Suprapubic skin (tissue), 4 donors: ENCODE measurements at places on chromosomes 2 and 18.

DNA sequence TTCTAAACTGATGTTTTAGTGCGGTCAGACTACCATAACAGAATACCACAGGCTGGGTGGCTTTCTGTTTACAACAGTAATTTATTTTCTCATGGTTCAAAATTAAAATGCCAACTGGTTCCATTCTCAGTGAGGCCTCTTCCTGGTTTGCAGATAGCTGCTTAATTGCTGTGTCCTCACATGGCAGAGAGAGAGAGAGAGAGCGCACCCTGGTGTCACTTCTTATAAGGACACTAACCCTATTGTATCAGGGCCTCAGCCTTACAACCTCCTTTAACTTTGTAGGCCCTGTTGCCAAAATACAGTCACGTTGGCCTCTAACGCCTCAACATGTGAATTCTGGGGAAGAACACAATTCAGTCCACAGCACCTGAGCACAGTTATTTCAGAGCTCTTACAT is 37.5 kb upstream of the ZNF385B start:
- DNase-seq, result no peak

DNA sequence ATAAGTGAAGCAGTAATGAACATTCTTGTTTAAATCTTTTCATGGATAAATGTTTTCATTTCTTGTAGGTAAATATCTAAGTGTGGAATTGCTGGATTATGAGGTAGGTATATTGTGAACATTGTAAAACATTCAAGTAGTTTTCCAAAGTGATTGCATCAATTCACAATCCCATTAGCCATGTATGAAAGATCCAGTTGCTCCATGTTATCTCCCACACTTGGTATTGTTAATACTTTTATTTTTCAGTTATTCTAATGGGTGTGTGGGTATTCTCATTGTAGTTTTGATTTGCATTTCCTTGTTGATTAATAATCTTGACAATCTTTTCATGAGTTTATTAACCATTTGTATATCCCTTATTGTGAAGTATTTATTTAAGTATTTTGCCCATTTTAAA is 50.3 kb downstream of the MAIP1 start:
- no peak for DNase-seq

GRCh38 chr2:238461491-238461890 is 34.8 kb downstream of the ASB1 start:
- DNase-seq, result no peak

DNA sequence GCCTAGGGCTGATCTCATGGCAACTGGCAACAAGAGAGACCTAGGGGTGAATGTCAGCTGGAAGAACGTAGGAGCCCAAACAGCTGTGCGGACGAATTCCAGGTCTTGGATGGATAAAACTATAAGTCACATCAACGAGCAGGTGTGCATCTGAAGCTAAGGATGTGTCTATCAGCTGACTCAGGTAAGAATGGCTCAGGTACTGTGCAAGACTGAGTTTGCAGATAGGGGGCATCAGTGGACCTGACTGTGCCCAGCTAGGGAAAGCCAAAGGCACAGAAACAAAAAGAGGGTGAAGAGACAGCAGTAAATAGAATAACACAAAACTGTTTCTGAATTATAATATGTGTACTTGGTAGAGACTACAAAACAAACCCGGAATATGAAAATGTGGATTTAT is 357.3 kb downstream of the ZEB2 start:
- no peak for DNase-seq

DNA sequence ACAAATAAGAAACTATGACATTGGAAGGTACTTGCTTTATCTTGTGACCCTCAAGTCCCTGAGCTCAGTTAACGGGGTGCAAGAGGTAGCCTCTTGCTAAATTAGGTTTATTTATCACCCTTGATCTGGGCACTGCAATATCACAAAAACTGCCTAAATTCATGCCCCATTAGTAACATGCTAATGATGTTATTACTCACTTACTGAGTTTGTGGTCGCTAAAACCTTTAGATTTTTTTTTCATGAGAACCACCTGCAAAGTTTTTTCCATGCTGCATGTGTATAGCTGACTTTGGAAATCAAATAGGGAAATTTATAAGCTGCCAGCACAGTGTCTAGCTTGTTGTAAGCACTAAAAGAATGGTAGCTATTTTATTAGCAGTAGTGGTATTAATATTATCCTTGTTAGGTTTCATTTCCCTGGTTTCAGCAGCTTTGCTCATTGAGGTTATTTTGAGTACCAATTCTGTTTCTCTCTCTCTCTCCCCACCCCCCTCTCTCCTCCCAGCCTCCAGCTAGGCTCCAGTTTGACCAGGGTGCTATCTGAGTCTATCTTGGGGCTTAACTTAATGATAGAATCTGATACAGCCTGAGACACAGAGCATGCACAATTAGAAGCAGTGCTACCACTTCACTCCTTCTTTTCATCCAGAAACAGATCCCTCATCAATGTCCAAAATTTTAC is 88.7 kb upstream of the ATP8B1 start:
- DNase-seq, result no peak

- no peak for DNase-seq
Measured at GRCh38 chr2:235106874-235107639, 155.2 kb downstream of the SH3BP4 start.

DNA sequence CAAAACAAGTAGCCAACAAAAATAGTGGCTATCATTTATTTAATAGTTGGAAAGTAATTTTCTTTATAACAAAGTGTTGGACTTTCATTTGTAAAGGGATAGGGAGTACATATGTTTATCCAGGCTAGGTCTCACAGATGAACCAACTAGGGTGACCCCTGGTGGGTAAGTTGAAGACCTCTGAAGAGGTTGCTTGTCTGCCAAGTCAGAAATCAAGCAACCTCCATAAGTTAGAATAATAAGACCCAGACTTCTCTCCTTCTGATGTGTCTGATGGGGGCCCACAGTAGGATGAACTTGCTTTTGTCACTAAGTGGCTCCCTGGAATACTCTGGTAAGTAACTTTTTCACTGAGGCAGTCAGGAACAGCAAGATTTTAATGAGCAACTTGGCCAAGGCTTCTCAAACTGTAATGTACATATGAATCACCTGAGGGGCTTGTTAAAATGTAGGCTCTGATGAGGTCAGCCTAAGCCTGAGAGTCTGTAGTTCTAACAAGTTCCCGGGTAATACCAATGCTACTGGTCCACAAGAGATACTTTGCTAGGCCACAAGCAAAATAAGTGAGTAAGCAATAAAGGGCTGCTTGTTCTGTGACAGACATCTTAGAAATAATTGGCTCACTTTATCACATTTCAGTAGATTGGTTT is 319.6 kb downstream of the PIK3C3 start:
- no peak for DNase-seq

GRCh38 chr18:56240405-56240804 is 398.0 kb downstream of the TXNL1 start:
- DNase-seq, result no peak

- DNase-seq, result no peak
Measured at GRCh38 chr2:172219201-172219600, 116.5 kb upstream of the DLX2 start.

DNA sequence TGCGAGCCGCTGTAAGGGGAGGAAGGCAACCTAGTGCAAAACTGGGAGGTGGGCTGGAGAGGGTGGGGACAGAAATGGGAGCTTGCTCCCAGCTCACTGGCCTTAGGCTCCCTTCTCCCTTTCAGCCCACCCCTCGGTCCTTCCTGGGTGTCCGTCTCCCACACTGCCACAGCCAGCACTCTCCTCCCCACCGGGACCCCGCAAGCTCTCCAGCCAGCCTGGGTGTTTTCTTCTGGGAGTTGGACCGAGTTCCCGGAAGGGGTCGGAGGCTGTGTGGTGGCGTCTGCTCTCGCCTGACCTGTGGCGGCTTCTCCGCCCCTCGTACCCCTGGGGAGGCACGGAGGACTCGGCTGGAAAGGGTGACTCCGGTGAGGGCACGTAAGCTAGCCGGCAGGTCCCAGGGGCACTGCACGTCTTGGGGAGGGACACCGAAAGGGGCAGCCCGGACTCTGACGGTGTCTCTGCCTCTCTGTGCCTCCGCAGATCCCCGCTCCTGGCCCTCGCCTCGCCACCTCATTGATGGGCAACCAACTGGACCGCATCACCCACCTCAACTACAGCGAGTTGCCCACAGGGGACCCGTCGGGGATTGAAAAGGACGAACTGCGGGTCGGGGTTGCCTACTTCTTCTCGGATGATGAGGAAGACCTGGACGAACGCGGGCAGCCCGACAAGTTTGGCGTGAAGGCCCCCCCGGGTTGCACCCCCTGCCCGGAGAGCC is 1.1 kb downstream of the LRATD1 start:
- peak; percentile 67 for DNase-seq

GRCh38 chr2:230400454-230400853 is 15.5 kb upstream of the SP100 start:
- DNase-seq, result no peak

DNA sequence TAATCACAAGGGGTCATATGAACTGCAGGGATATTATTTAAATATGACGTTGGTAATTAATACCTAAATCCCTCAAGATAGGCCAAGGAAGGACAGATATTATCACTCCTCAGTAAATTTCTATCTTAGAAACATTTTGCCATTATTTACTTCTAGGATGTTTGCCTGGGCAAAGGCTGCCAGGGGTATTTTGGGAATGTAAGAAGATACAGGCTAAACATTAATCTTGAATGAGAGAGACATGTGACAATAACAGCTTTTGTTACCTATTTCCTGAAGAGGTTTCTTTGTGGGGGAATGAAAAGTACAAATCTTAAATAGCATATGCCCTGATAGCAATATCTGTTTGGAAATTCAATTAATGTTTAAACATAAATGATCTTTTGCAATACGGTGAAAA is 756 bp upstream of the CCDC195 start:
- DNase-seq, result no peak
